ENCODE measurements at places on chromosomes 1 and 21.

- DNase-seq, result no peak
Measured at GRCh38 chr1:6601923-6602668, 573 bp downstream of the KLHL21 start.

DNA sequence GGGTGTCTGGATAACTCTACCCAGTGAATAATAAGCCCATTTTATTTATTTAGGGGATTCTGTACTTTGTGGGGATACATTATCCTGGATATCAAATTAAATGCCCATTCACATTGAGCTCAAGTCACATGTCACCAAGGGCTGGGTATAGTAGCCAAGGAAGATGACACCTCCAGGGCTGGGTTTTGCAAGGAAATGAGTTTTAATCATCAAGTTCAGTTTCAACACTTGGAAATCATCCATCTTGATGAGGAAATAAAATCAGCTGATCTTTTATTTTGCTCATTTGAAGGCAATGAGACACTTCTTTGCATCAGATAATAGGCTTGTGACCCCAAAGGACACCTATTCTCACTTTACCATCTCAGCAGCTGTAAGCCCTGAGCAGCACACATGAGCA is 80.0 kb upstream of the TNR start:
- no peak for DNase-seq

- no peak for DNase-seq
Measured at GRCh38 chr1:10187026-10187334, 23.4 kb upstream of the KIF1B start.

DNA sequence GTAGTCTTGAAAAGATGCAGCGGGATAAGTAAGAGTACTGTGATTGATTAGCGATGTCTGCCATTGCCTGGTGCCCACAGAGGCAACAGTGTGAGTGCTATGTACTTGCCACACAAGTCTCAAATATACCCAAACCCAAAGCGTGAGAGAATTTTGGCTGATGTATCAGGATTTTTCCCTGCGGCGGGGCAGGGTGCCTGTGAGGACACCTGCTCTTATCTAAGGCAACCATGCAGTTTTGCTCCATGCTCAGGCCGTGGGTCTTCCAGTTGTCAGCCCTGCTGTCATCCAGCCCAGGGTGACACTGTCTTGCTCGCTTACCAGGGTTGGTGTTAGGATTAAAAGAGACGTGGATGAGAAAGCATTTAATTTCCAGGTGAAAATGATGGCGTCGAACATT is 202.7 kb downstream of the PTPRU start:
- no peak for DNase-seq

DNA sequence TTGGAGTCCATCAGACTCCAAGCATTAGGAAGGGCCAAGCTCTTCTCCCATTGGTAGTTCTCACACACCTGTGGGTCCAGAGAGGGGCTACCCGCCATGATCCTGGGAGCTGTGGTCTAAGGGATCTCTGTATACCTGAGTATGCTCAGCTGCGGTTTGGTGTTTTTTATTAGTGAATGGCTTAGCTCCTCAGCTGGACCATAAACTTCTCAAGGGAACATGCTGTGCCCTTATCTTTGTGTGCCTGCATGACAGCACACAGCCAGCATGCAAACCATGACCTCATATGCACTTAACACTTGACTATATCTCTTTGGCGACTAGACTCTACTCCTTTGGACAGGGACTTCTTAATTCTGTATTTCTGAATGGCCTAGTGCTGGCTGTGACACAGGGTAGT is 94.5 kb downstream of the CD58 start:
- DNase-seq, result no peak

DNA sequence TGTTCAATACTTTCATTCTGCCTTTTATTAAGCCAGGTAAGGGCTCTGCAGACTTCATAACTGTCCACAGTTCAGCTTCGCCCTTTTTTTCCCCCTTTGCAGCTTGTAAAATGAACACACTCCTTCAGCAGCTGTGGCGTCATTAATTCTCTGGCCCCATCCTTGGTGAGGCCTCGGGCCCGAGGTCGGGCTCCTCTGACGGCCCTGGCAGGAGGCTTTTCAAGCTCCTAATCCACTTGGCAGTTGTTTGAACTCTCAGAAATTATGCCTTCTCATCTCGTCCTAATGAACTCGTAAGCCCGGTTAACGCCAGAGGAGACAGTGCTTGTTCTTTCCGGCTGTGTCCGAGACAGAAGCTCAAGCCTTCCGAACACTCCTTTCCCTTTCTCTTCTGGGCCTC is 18.1 kb upstream of the EPHA8 start:
- no peak for DNase-seq

DNA sequence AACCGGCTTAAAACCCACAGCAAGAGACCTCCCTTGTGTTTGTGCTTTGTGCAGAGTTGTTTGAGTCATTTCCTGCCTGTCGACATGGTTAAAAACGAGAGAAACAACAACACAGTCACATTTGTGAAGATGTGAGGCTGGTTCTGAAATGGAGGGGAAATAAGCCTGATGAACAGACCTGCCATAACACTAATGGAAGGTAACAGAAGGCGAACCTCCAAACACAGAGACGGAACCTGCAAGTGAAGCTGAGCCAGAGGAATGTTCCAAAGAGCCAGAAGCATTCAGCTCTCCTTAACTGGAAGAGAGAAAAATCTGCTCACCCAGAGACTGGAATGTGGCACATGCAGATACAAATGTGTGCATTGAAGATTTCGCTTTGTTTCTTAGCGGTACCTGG is 53.2 kb upstream of the RAVER2 start:
- DNase-seq, result no peak

DNA sequence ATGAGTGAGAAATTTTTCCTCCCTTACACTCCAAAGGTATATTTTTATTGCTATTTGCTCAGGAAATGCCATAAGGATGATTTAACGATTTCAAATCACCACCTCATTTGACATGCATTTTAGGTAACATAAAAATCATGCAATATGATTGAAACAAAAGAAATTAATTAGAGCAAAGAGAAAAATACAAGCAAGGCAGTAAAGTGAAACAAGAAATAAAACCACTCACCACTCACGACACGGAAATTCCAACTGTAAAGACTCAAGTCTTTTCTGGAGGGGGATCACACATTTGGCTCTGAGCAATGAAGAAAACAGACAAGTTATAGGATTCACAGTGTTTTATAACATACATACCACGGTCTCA is 86.8 kb upstream of the ARHGAP29 start:
- DNase-seq, result no peak

DNA sequence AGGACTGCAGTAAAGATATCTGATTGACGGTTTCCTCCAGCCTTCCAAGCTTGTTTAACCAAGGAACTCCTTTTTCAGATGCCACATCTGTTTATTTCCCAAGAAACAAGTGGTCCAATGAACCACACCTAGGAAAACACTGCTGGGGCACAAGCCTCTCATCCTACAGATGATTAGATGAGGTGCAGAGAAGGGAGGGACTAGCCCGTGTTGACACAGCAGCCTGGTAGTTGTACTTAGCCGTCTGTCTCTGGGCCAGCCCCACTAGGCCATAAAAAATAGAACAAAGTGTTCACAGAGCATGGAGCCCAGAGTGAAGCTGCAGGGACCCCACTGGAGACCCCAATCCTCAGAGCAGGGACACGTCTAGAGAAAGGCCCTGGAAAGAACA is 32.1 kb downstream of the LRP8 start:
- DNase-seq, result no peak

DNA sequence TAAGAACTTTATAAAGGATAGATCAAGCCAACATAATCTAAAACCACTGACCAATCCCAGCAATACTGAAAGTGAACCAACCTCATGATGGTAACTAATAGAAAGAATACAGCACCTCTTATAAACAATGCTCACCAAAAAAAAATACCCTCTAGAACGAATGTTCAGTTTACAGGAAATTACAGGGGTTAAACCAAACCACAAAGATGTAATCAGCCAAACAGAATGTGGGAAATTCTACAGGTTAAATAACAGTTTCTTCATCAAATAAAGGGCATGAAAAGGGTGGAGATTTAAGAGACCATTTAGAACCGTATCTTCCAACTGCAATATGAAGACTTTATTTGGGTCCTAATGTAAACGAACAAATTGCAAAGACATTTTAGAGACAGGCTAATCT is 30.4 kb downstream of the ARID4B start:
- no peak for DNase-seq

DNA sequence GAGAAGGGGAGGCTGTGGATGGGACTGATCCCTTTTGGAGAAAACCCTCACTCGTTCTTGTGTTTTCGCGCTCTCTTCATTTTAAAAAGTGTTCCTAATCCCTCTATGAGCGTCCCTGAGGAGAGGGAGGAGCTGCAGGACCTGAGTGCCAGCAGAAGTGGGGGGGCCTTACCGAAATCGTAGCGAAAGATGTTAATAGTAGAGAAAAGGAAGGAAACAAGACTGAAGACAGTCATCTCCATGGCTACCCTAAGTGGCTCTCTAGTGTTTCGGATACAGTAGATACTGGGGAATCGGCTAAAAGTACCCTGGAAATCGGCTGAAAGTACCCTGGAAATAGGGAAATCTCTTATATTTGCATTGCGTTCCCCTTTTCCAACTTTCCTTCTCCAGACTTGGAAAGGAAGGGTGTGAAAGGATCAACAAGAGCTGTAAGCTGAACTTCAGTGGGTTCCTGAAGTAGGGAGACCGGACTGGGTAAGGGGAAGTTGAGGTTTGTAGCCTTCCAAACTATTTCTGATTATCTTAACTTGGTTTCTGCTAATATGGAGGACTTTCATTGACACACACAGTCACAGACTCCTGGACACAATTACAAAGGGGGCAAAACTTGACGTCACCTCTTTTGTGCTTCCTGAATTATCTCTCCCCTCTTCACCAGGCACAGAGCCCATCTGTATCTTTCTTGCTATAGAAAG is 486 bp upstream of the DSTYK start:
- DNase-seq, result no peak

DNA sequence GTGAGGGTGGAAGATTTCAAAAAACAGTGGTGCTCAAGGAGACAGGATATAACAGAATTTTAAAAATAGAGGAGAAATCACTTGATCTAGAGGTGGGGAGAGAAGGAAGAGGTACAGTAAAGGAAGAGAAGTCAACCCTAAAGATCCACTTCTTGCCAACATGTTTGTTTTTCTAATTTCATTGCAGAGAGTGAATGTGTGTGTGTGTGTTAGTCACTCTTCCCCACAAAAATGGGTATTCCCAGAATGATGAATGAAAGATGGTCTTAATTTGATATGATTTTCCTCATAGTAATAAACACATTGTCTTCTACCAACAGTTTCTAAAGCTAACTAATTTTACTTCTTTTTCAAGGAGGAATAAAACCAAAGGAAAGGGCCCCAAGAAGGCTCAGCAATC is 74.2 kb upstream of the NGF start:
- no peak for DNase-seq

- no peak for DNase-seq
Measured at GRCh38 chr1:155083865-155084721, 5.5 kb downstream of the EFNA3 start.

GRCh38 chr21:45508607-45509565 is 33.4 kb downstream of the SLC19A1 start:
- no peak for DNase-seq

All from omental fat pad (tissue), 4 donors.